ENCODE measurements at places on chromosomes 16 and 17.

GRCh38 chr17:68734931-68735330 is 133.8 kb upstream of the FAM20A start:
- no peak for DNase-seq

DNA sequence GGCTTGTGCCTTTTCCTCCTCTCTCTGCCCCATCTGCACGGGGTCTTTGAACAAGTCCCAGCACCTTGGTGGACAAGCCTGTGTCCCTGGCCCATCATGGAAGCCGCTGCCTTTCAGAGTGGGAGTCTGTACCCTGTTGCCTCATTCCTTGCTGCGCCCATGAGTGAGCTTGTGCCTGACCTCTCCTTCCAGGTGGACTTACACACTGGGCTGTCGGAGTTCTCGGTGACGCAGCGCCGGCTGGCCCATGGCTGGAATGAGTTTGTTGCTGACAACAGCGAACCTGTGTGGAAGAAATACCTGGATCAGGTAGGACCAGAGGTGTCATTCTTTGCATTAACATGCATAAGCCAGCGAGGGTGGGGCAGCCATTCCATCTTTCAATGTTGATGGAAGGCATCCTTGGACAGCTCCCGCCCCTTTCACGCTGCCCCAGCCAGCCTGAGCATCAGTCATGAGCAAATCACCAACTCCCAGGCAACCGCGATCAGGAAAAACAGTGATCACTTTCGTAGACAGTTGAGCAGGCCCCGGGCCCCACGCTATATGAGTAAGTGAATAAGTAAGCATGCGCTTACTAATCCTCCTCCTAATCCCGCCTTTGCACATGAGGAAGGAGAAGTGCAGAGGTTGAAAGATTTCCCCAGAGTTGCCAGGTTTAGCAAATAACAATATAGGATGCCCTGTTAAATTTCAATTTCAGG is 36.8 kb downstream of the ATP2C2 start:
- no peak for DNase-seq

GRCh38 chr17:71922439-71922838 is 198.4 kb upstream of the SOX9 start:
- DNase-seq, result no peak

DNA sequence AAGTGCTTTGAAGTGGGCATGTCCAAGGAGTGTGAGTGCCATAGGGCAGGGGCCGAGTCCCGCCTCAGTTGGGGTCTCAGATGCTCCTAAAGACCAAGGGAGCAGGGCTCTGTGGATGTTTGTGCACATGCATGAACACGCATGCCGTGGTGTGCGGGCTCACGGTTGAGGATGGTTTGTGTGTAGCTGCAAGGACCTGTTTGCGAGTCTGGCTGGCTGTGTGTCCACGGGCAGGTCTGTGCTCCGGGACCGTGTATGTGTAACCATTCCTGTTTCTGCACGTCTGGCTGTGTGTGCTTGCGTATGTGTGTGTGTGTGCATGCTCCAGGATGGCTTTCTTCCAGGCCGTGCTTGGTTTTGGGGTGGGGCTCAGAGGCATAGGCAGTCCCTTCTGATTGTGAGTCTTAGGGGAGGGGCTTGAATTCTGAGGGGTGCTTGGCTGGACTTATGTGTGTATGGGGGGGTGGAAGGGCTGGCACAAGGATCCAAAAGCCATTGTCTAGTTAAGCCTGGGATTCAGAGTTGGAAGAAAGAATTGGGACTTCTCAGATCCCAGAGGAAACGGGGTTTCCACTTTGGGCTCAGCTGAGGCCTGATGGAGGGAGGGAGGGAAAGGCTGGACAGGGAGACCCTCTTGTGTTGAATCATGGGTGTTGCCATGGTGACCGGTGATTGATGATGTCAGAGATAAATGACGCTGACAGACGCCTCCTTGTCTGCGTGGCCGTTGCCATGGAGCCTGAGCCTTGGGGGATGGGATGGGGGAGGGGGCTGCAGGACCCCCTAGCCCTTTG is 14.4 kb downstream of the GJD3 start:
- no peak for DNase-seq

DNA sequence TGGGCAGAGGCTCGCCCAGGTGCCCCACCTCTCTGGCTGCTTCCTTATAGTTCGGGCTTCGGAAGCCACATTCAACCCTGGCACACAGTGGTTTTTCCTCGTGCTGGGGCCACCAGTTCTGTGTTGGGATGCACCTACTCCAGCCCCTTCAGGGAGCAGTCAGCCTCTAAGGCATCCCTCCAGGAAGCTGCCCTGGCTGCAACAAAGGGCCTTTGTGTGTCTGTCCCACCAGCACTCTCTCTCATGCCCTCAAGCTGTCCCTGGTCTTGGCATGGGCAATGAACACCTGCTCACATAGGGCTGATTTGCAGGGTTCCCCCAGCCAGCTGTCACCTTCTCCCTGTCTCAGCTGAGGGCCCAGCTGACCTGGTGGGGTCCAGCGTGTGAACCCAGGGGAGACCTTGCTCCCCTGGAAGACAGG is 754 bp upstream of the NOXO1 start:
- DNase-seq, result no peak

GRCh38 chr16:11992008-11992584 is 15.6 kb downstream of the SNX29 start:
- no peak for DNase-seq

- DNase-seq, result no peak
Measured at GRCh38 chr17:22090263-22090935, 398.1 kb downstream of the KCNJ18 start.

- no peak for DNase-seq
Measured at GRCh38 chr17:39200957-39201510, 951 bp downstream of the RPL19 start.

DNA sequence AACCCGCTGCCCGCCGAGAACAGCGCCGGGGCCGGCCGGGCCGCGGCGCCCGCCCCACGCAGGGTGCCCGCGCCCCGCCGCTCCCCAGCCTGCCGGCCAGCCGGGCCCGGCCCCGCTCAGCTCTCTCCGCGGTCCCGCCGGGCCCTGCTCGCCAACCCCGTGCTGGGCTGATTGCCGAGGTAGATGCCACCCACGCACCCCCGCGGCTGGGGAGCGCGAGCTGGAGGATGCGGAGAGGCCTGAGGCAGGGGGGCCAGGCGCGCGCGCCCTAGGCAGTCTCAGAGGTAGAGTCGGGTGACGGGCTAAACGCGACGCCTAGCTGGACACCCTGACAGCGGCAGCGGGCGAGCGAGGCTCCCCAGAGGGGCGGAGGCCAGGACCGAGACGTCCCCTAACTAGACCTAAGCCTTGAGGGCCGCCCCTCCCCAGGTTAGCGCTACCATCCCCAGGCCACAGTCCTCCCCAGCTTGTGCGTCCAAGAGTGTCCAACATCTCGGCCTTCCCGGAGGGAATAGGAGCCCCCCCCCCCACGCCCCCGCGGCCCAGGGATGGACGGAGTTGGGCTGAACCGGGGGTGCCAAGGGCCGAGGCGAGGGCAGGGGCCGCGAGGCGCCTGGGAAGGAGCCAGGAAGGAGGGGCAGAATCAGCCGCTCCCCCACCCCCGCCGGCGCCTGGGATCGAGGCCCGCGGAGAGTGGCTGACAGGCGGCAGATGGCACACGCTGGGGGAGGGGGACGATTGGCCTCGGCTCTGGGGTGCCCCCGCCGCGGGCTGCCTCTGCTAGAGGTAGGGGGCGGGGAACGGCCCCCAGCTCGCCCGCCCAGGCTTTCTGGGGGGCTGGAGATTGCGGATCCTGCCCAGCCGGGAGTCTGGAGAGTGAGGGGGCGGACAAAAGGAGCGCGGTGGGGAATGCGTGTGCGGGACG is 2.5 kb upstream of the ZNF423 start:
- DNase-seq, result no peak

DNA sequence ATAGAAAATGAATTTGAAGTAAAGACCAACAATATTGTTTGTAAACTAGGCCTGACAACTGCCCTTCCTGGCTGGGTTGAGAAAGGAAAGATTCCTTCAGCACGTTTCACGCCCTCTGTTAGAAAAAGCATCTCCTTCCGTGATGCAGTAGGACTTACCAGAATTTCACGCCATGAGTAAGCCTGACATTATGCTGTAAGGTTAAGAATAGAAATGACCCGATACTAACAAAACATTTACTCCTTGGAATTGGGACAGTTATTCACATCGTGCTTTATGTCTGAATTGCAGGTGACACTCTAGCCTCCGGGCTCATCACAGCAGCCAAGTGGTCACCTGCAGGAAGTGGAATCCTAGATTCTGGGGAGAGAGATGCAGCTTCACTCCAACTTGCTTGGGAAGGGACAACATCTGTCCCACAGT is 17.5 kb downstream of the MARCHF10 start:
- no peak for DNase-seq

DNA sequence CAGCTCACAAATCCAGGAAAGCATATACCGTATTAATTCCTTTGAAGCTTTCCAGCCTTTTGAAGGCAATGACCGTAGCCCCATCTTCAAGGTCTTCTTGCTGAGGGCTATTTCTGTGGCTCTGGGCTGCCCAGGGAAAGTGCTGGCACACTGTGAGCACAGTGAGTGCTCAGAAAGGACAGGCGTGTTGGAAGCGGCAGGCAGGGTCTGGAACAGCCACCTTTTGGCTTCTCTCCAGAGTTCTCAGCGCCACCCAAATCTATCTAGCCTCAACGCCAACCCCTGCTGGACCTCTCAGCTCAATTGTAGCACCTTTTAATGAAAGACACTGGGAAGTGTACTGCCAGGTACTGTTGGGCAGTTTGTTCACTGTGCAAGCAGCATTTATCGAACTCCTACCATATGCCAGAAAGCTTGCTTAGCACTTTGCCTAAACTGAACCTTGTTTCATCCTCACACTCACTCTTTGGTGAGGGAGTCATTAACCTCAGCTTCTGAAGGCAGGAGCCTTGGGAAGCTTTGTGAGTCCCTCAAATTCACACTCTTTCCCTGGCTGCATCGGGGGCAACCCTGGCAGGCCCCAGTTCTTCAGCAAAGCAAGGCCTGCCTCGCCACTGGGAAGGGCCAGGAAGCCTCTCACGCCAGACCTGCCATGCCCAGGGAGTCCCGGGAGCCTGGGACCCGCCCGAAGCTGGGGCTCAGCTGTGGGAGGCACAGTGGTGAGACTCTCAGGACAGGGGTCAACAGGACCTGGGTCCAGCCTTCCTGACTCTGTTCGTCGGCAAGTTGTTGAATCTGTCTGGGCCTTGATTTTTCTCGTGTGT is 13.5 kb upstream of the CIBAR2 start:
- no peak for DNase-seq

DNA sequence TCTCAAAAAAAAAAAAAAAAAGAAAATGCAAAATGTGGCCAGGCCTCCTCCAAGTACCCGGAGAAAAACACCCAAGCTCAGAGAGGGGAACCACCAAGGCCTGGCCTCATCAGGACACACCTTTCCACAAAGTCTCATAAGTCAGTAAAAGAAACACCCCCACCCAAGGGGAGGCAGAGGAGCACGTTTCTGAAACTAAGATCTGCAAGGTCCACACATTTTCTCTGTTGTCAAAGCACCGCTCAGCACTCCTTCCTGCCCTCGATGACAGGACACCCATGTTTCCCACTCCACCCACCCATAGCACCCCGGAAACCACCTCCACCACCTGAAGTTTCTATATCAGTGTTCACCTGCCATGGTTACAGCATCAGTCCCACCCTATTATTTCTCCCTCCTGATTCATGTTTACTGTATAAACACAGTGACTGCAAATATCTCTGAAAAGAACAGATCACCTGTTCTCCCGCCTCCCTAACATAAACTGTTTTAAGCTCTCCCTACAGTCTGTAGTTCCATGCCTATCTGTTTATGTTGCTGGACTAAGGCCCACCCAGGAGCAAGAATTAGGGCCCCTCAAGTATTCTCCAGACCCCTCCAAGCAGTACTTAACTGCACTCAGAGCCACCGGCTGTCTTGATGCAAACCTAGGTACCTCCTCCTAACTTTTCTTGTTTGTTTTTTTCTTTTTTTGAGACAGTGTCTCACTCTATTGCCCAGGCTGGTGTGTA is 2.0 kb downstream of the CORO7 start:
- peak; percentile 73 for DNase-seq

DNA sequence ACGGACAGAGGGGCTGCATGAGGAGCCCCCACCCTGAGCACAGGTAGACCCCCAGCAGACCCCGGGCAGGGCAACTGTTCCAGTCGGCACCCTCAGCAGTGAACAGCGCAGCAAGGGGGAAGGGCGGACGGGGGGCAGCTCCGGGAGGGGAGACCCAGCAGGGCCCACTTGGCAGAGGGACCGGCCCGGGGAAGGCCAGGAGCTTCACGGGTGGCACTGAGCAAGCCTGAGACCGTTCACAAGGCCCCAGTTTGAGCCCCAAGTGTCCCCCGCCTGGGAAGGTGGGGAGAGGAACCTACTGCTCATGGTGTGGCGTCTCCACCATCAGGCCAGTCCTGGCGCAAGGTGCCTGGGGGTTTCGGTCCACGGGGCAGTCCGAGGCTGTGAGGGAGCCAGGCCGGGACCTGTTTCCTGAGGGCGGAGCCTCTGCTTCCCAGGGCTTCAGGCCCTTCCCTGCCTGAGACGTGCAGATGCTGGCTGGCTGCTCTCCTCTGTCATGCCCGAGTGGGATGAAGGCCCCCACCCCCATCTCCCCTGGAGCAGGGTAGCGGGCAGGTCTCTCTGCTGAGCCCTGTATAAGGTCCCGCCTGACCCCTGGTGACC is 54.4 kb upstream of the GNG13 start:
- DNase-seq, result no peak

DNA sequence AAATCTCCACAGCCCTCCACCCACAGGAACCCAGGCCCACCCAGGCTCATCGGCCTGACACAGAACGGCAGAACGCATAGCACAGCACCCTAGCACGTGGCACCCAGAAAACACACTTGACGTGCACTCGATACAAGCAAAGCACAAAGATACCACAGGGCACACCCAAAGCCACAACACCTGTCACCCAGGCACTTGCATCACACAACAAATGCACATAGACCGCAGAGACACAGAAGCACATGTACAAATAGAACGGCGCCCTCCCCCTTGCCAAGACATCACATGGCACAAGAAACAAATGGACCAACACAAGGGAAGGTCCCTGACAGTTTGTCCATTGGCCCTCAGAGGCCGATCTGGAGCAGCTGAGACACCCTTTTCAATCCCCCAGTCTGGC is 147.7 kb upstream of the WSCD1 start:
- no peak for DNase-seq

- DNase-seq, result no peak
Measured at GRCh38 chr16:59881376-59881775, 1147.3 kb upstream of the GOT2 start.

All from activated T-cell treated with anti-CD3 and anti-CD28 coated beads for 24 hours (primary cell).